Hematopoietic multipotent progenitor cell treated with erythropoietin and hydrocortisone succinate and interleukin-3 and kit ligand, for 6 days (in vitro differentiated cells): ENCODE measurements at places on chromosomes 5 and 9.

- no peak for DNase-seq
Observed at GRCh38 chr9:91920630-91921350, 29.2 kb downstream of the ROR2 start.

DNA sequence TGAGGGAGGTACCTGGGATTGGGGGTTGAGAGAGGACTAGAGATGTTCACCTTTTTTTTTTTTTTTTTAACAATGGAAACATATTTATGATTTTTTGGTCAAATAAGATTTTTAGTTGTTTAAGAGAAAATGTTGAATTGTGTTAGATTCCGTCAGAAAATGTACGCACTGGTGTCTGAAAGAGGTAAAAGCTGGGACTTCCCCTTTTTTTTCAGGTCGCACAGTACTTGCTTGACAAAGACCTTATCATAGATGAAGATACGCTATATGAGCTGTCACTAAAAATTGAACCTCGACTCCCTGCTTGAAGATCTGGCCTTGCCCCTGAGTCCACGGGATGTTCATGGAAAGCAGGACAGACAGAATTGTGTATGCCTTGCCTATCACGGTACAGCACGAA lies 7.7 kb upstream of the CKMT2 start:
- peak; percentile 24 for DNase-seq

- DNase-seq: no peak
Observed at GRCh38 chr5:31287985-31288384, 94.5 kb downstream of the CDH6 start.

- peak; percentile 20 for DNase-seq
Observed at GRCh38 chr5:112978836-112979235, 2.2 kb downstream of the DCP2 start.

- no peak for DNase-seq
Observed at GRCh38 chr9:78515108-78515507, 218.2 kb downstream of the PSAT1 start.

GRCh38 chr9:13107008-13107407 lies 172.5 kb downstream of the MPDZ start:
- DNase-seq: no peak

DNA sequence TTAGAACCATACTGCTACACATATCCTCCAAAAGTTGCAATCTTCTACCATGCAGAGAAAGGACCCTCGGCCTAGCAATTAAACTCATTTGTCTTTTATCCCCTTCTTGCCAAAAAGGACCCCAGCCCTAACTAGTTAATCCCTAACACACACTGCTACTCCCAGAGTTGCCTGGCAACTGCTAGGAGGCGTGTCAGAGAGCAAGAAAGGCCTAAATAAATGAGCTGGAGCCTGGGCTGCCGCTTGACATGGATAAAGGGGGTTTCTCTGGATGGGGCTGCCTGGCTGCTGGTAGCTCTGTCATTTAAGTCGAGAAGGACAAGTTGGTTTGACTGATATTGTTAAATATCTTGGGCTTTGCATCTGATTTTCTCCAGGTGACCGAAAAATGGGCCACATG lies 194.8 kb downstream of the CRB2 start:
- no peak for DNase-seq

- peak; percentile 53 for DNase-seq
Observed at GRCh38 chr9:98255061-98255577, 330 bp downstream of the TBC1D2 start.

GRCh38 chr9:114287001-114287762 lies 35.7 kb upstream of the ORM1 start:
- no peak for DNase-seq

GRCh38 chr5:179793468-179794139 lies at the start of gene LTC4S:
LTC4S (plus strand) TSS chr5:179793986; CDS start chr5:179794081, 95 bp downstream.
- peak; percentile 95 for DNase-seq
